Urinary bladder (tissue), 4 donors: ENCODE measurements at places on chromosomes 6 and 20. TPM values are rescaled to one million over a fixed set of nuclear protein-coding genes. Genes with fewer than 3 reads are reported as not detected.

Gene PMEPA1
- total RNA-seq: 20.6 TPM

Gene MYL9
- 42.6 TPM for total RNA-seq

Gene TGM2
- 75.7 TPM for total RNA-seq

Gene CNKSR3
- total RNA-seq: 20.9 TPM

Gene GOPC
- 71.5 TPM for total RNA-seq
